ENCODE measurements at places on chromosomes 2 and 18.
A peak's percentile ranks its signal among the peaks of the same experiment; 100 is the strongest.

DNA sequence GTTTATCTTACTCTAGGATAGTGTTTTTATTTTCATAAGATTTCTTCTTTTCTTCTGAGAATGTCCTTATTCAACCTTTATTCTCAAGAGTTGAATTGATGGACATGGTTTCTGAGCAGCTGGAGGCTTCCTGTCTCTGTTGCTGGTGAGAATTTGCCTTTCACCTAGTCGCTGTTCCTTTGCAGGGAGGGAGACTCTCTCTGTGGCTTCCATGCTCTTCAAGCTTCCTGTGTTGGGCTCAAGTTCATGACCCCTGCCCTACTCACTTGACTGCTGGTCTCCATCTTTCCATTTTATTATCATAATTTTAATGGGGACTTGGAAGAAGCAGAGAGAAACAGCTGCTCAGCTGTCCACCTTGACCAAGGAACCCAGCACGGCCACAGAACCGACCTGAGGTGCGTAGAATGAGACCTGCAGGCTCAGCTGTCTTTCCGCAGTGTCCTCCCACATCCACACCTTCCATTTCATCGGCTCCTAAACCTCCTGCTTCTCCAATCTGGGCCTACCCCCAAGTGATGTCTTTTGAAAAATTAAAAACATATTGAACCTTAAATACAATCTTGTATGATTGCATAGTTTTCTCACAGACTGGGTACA is 24.2 kb downstream of the TMEM18 start:
- DNase-seq, result no peak

DNA sequence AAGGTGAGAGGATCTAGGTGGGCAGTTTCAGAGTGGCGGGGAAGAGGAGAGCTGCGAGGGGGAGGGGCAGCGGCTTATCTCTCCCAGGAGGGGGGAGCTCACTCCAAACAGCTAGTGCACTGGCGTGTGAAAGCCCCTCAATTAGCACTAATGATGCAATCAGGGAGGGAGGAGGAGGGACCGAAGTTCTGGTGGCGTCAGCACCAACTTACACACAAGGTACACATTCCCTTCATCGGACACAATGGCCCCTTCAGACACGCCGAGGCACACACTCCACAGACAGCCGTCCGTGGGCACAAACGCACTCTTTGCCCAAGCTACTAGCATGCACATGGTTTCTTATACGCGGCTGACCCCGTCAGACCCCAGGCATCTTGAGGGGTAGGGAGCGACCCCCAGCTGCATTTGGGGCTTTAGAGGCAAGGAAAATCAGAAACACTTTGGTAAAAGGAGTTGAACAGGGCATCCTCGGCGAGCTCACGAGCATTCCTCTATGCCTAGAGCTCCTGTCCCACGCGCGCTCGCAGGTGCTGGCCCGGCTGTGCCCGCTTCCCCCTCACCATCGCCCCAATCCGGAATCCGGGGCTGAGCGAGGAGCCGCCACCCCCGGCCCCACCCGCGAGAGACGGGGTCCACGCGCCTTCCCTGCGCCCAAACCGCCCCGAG is 868 bp upstream of the PKDCC start:
- DNase-seq, result no peak

GRCh38 chr2:143084462-143084861 is 44.8 kb upstream of the ARHGAP15 start:
- DNase-seq, result no peak

DNA sequence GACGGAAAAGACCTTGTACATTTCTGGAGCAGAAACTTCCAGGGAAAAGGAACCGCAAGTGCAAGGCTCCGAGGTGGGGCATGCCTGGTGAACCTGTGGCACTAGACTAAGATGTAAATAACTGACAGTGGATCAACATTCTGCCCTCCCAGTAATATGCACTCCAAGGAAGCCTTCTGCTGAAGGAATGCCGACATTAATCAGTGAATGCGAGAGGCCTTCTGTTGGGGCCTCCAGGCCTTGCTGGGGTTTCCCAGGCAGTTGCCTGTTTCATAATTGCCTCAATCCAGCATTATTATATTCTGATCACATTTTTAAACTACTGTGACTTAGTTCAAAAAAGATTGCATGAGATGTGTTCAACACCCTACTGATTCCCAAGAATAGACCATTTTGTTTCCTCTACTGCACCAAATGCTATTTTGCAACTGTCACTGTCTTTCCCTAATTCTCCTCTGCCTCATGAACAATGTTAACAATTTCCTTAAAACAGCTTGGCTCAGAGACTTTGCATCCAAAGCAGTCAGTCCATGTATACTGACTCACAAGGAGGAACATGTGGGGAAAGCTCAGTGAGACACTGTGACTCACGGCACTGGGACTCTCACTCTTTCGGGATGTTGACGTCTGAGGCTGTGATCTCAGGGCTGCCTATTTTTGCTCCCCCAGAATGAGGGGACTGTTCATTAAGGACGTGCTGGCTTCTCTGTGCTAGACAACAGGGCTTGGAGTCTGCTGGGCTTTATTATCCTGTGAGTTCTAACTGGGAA is 10.5 kb upstream of the DSG2 start:
- DNase-seq, result peak; percentile 56

DNA sequence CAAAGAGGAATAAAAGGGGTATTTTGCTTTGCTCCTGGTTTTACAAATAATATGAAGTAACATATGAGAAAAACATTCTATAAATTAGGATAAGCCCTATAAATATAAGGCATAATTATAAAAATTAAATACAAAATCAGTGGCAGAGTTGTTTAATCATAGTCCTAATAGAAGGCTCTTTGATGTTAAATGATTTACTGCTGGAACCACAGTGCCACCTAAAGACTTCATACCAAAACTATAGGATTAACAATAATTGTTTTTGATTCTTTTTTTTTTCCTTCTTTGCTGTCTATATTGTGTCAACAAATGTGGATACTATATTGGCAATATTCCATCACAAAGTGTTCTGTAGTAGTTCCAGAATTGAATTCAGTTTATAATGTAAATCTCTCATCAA is 837.7 kb upstream of the SLC39A10 start:
- DNase-seq, result no peak

- no peak for DNase-seq
Measured at GRCh38 chr18:2281523-2282199, 289.6 kb downstream of the METTL4 start.

DNA sequence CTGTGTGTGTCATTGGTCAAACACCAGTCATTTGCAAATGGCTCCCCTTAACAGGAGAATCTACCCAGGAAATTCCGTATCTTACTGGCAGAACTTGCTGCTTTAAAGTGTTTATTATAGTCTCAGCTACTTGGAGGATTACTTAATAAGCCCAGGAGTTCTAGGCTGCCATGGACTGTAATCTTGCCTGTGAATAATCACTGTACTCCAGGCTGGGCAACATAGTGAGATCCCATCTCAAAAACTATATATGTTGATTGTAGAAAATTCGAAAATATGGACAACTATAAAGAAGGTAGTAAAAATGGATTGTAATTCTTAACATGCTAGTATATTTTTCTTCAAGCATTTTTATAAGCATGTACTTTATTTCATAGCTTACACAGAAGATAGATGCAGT is 4.5 kb downstream of the ATIC start:
- DNase-seq, result no peak

DNA sequence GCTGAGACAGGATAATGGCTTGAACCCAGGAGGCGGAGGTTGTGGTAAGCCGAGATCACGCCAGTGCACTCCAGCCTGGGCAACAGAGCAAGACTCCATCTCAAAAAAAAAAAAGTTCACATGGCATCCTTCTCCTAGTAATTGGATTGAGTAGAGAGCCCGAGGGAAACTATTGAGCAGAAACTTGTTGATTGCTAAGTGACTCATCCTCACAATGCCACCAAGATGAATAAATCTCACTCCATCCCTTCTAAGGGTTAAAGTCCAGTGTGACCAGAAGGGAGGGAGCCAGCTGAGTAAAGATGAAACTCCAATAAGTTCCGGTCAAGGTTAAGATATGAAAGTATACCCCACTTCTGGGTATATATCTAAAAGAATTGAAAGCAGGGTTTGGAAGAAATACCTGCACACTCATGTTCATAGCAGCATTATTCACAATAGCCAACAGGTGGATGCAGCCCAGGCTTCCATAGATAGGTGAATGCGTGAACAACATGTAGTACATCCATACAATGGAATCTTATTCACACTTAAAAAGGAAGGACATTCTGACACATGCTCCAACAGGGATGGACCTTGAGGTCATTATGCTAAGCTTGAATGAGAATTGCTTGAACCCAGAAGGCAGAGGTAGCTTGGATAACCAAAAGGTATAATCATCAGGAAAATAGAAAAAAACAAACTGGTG is 13.0 kb upstream of the FHL2 start:
- DNase-seq, result no peak

DNA sequence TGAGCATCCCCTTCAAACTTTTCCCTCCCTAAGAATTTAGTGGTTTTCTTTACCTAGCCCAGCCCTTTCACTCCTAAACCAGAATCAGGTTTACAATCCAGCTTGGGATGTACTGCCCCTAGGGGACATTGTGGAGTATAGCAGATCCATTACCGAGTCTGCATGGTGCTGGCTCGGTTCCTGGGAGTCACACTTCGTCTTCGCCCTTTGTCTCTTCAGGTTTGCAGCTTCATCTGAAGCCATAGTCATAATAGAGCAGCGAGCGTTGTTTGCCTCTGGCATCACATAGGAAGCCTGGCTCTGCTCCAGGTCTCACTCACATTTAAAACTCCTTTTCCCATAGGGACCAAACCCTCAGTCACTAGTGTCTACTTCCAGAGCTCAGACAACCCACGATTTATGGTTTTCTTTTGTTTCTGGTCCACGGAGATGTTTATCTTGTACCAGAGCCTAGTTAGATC is 16.8 kb upstream of the LYPD6 start:
- DNase-seq, result peak; percentile 68

- no peak for DNase-seq
Measured at GRCh38 chr18:80148326-80149199, 39.5 kb downstream of the ADNP2 start.

DNA sequence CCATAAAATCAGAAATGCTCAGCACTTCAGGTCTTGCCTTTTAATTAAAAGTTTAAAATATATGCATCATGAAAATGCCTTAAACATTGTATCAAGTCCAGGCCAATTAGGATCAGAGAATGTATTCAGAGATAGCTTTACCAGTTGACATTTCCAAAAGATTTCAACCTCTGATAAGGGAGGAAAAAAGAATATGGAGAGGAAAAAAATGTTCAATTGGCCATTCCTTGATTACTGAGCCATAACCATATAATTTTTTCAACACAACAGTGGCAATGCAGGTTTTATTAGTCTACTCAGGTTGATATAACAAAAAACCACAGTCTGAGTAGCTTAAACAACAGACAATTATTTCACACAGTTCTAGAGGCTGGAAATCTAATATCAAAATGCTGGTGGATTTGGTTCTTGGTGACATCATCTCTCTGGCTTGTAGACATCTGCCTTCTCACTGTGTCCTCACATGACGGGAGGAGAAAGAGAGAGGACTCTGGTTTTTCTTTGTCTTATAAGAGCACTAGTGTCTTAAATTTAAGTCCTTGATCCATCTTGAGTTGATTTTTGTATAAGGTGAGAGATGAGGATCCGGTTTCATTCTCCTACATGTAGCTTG is 111.9 kb downstream of the IRS1 start:
- DNase-seq, result no peak

GRCh38 chr18:30582078-30582477 is 460.5 kb downstream of the DSC3 start:
- no peak for DNase-seq

GRCh38 chr2:52222128-52222527 is 1190.2 kb upstream of the NRXN1 start:
- no peak for DNase-seq

GRCh38 chr2:121142452-121142851 is 142.6 kb downstream of the TFCP2L1 start:
- DNase-seq, result no peak

DNA sequence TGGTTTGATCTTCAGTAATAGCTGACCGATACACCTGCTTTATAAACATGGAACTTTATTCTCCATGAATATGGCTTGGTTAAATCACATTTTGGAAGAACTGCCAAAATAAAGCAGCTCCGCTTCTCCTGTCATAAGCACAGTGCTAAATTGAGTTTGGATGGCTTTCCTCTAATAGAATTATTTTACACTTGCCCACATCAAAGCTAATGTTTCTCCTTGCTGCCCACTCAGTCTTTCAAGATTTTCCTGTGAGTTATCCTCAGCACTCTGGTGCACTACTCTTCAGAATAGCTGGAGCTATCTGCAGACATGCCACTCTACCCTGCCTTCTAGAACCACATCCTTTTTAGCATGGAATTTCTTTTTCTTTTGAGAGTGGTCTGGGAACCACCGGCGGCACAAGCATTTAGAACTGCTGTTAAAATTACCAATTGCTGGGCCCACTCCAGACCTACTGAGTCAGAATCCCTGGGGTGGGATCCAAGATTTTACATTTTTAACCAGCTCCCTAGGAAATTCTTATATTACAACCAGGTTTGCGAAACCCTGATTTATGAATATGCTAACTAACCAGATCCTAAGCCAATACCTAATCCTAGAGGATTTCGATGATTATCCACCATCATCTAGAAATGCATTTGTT is 283.3 kb downstream of the AFF3 start:
- no peak for DNase-seq

DNA sequence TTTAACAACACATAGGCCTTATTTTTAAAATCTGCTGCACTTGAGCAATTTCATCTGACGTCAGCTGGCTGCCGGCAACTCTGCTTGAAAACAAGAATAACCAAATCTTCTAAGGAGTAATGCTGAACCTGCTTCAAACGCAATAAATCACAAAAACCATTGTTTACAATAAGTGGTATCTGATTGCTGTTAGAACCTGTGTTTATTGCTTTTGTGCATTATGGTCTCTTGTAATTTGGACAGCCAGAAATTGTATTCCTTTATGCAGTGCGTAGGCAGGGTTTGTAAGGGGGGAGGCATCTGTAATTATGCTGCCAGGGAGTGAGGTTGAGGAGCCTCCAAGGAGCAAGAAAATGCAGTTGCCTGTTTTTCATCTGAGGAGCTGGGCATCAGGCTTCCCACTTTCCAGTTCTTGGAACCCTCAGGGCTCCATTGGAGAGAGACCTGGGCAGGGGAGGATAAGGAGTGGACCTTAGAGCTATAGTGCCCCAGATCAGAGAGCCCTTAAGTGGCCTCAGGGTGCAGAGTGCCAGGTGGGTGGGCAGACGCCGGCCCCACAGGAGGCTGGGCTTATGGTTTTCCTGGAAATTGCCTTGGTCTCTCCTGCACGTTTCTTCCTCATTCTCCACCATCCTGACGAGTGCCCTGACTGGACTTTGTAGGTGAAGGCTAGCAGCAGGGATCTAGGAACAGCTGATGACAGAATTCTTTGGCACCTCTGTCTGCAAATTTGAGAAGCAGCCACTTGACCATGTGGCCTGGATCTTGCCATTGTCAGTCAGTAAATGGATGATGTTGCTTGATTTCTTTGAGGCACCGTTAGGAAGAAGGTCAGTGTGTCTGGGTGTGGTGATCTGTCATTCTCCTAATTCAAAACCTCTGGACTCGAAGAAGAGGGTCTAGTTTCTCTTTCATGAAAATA is 129.2 kb downstream of the KLHL29 start:
- no peak for DNase-seq

GRCh38 chr2:186031229-186031628 is 292.6 kb downstream of the FSIP2 start:
- no peak for DNase-seq

GRCh38 chr2:101658387-101658786 is 39.1 kb upstream of the MAP4K4 start:
- DNase-seq, result no peak

GRCh38 chr18:59918320-59918755 is 18.5 kb downstream of the PMAIP1 start:
- DNase-seq, result no peak

Data from H54 (cell line).